ENCODE measurements at places on chromosomes 11 and 22.

- DNase-seq: no peak
Observed at GRCh38 chr11:86449993-86450629, 75.4 kb downstream of the CCDC81 start.

- no peak for DNase-seq
Observed at GRCh38 chr11:1943977-1944376, 3.2 kb upstream of the MRPL23 start.

DNA sequence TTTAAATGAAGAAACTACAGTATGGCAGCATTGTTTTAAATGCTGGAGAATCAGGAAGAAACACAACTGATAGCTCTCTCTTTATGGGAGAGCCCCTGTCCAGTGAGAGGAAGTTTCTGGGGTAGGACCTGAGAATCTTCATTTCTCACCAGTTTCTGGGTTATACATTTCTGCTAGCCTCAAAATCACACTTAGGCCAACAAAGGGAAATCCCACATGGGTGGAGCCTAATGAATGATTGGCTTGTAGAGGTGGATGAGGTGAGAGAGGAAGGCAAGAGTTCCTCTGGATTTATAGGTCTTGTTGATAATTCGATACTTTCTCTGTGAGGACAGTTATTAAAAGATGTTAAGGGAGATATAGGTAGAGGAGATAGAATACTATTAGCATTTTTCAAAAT, 1397.3 kb upstream of the TENM4 start:
- DNase-seq: no peak

DNA sequence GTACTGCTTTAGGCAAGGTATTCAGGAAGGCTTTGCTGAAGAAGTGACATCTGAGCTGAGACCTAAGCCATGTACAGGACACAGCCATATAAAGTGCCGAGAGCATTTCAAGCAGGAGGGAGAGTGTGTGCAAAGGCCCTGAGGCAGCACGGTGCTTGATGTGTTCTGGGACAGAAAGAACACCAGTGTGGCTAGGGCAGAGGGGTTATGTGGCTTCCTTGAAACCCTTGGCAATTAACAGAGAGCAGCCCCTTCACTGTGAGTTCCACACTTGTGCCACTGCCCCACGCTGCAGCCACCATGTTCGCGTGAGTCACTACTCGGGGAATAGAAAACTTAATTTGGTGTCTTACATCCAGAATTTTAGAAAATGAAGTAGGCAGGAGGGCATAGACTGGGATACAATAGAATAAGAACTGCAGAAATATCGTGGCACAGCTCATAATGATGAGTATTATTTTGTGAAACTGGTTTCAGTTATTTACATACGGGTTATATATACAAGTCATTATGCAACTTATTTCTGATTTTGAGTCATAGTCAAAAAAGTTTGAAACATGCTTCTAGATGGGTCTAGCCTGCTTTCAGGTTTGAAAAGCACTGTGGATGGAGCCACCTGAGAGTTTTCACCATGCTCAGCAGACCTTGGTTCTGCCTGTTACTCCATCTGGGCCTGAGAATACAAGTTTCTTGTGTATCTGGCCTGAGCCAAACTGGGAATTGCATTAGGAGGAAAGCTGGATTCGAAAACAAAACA, 11.8 kb downstream of the IL10RA start:
- no peak for DNase-seq

- no peak for DNase-seq
Observed at GRCh38 chr22:47994601-47995263, 1232.3 kb downstream of the TBC1D22A start.

GRCh38 chr11:6204706-6205105, 651 bp upstream of the C11orf42 start:
- DNase-seq: peak; percentile 94

GRCh38 chr11:76935042-76935441, 74.3 kb downstream of the ACER3 start:
- no peak for DNase-seq

GRCh38 chr11:120581313-120581712, 69.8 kb downstream of the GRIK4 start:
- peak; percentile 32 for DNase-seq

DNA sequence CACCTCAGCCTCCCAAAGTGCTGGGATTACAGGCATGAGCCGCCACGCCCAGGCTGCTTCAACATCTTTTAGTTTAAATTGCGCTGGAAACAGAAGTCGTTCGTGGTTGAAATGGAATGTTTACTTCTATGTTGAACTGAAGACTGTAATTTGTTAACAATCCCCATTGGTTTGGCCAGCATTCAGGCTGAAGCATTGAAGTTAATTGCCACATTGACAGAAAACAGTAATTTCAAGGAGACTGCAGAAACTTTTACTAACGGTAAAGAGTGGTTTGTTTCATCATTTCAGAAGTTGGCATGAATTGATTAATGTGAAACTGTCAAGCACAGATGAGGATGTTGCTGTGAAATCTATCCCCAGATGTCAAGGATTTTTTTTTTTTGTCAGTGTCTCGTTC, 14.2 kb downstream of the AP5B1 start:
- DNase-seq: peak; percentile 55

DNA sequence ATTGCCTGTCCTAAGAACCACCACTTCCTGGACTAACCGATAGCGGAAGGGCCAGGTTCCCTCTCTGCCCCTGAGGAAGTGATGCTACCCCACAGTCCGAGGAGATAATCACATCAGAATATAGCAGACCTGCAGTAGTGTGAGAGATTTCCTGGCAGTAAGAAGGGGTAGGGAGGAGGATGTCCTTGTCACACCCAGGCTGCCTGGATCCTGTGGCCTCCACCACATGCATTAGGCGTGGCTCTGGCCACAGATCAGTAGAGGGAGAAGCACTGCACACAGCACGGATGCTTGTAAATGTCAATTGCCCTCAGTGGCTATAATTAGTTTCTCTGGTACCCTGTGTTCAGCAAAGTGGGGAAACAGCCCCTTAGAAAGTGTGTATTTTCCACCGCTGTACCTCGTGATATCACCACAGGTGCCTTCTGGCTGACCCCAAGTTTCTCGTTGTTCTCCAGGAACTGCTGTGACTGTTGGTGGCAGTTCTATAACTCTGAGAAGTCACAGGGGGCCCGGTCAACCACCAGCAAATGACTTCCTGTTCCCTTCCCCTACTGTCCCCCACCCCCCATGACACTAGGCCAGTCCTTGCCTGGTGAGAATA, 61.8 kb downstream of the UBASH3B start:
- peak; percentile 74 for DNase-seq

DNA sequence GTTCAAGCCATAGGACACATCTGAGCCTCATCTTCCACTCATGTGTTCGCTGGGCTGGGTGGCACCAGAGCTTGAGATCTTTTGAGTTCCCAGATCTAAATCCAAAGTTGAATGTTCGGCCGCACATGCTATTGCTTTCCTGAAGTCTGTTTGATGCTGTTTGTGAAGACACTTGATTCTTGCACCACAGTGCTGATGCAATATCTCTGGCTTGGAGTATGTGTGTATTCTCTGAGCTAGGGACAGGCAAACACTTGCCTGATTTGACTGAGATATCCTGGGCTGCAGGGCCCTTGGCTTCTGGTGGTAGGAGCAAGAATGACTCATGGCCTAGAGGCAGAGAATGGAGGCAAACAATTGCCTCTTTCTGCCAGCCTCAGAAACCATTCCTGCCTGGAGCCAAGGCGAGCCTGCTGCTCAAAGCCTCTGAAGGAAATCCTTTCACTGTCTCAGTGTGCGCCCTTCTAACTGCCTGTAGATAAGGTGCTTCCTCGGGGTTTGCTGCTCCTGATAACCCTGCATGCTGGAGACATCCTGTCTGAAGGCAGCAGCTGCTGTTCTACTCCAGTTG, 73.0 kb downstream of the CYB5R2 start:
- peak; percentile 48 for DNase-seq

DNA sequence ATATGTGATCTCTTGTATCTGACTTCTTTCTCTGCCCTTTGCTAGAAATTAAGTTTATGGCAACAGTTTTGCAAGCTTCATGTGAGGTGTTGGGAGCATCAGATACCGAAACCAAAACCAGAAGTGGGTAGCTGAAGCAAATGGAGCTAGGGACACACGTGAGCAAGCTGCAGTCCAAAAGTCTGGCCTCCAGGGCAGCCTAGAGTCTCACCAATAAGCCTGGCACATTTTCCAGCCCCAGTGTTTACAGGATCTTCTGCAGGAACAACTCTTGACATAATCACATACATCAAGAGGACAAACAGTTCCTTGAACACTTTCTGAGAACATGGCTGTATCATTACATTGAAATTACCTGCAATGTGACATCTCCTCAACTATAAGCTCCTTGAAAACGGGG, 114.1 kb downstream of the LARGE1 start:
- no peak for DNase-seq

DNA sequence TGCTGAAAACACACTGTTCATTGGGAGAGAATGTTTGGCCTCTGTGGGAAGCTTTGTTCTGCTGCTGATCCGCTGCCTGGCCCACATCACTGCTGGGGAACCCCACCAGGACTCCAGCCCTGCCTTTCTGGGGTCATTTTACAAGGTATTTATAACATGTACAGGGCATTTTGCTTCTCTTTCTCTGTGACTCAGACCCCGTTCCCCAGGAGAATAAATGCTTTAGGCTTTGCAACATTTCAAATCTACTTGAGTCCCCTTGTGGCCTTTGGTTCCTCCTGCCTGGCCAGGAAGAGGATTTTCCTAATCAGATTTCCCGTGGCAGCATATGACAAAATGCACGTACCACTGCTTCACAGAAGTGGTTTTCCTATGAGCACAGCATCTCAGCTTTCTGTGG, 43.0 kb downstream of the BTG4 start:
- DNase-seq: no peak

DNA sequence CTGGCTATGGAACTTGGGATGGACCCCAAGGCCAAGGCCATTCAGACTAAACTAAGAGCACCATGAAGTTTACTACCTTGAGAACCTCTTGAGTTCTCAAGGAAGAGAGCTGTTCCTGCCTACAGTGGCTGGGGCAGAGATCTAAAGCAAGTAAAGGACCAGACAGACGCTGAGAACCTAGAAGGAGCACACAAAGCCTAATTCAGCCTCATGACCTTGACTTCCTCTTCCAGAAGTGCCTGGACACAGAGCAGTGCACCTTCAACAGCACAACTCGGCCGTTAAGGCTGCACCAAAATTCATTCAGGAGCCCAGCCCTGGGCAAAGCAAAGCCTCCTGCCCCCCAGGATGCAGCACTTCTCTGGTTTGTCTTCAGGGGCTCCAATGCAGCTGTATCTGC, 82.9 kb upstream of the AKIP1 start:
- DNase-seq: peak; percentile 29

DNA sequence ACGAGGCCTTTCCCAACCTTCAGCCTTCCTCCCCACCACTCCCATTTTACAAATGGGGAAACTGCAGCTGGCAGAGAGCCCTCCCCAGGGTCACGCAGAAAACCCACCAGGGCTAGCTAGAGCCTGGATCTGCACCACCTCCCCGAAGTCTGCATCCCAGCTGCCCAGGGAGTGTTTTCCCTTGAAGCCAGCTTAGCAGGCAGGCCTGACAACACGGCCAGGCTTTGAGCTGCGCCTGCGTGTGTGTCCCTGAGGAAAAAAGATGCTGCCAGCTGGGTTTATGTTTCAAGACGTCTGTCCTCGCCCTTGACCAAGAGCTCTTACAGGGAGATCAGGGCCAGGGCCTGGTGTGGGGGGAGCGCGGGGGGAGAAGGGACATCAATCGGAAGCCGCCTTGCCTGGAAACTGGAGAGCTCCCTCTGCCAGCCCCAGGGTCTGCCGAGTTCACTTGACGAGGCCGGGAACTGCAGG, 20.3 kb downstream of the WNT11 start:
- DNase-seq: no peak

DNA sequence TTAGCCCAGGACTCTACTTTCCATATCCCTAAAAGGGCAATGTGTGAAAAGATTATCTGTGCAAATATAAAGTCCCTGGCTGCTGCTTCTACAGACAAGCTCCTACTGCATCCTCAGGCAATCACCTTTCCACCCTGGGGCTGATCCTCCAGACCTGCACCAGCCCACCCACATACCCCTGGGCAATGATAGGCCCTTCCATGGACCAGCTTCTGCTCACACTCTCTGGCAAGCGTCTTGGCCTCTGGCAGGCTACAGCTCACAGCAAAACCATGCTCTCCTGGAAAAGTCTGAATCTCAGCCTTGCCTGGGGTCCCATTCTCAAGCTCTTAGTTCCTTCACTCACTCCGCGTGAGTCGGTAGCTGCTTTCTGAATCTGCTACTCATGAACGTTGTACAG, 69.5 kb downstream of the IGLL5 start:
- no peak for DNase-seq

DNA sequence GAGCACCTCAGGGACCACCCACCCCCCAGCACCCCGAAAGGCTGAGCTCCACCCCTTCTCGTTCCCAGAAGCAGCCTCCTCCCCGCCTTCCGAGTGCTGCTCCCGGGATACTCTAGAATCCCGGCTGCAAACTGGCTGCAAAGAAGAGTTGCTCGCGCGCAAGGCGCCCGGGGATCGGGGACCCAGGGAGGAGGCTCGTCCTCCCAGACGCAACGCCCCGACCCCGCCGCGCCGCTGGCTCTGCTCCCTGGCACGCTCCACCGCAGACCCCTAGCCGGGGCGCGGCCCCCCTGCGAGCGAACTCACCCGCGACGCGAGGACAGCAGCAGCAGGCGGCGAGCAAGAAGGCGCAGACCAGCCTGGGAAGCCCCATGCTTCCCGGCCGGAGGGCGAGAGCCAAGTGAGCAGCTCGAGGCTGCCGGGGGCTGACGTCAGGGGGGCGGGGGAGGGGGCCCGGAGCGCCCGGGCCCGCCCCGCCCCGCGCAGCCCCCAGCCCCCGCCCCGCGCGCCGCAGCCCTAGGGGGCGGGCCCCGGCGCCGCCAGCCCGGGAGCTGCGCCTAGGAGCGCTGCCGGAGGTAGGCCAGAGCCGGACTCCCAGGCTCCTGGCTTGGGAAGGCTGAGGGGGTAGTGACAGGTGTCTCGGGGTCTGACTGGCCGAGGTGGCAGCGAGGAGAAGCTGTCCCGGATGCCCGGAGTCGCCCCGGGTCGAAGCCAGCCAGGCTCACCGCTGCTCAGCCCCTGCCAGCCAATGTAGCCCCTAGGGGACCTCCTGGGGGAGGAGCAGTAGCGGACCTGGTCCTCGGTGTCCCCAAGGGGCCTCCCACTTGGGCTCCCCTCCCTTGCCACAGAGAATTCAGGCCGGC, at the start of gene MCAM:
Gene MCAM (minus strand): TSS at position 402 of the 863 bp plus-strand sequence. CDS start 29 bp downstream, at position 373.
- no peak for DNase-seq

DNA sequence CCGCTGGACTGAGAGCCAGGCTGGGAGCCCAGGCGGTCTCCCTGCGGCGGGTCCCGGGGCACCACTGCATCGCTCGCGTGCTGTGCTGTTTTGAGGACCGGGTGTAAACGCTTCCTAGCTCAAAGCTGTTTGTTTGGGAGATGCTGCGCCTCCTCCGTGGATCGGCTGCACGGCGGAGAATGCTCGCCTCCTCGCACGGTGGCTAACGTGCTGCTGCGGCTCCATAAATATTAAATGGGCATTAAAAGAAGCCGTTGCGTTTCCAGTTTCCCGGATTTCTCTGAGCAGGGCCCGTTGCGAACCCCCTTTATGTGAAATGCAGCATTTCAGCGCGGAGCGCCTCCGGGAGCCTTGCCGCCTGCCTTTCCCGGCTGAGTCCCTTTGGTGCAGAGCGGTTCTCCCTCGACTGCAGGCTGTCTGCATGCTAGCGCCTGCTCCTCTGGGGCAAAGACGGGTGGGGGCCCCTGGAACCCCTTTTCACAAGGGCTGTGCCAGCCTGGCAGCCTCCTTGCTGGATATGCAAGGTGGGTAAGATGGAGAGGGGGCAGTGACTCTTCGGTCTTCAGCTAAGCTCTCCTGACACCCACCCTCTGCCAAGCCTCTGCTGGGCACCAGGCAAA, 9.3 kb downstream of the MPPED1 start:
- DNase-seq: no peak

- DNase-seq: no peak
Observed at GRCh38 chr22:17951315-17951714, 73.0 kb downstream of the MICAL3 start.

GRCh38 chr22:18056161-18056666, 21.6 kb upstream of the PEX26 start:
- DNase-seq: peak; percentile 72

- DNase-seq: peak; percentile 72
Observed at GRCh38 chr11:64206457-64207255, at the start of gene FERMT3. Gene FERMT3, plus strand, starts transcription at chr11:64206721. Its CDS starts 644 bp downstream, at chr11:64207365.

Measured in inflammatory macrophage treated with lipopolysaccharide for 4 hours (primary cell).